ENCODE measurements at places on chromosomes 16 and 17. TPM values are rescaled to one million over a fixed set of nuclear protein-coding genes. Genes with fewer than 3 reads are reported as not detected.

GRCh38 chr17:6970992-6971391, 24.9 kb upstream of the ALOX12 start:
- DNase-seq, result no peak
- no peak overlapping the region for H3K27ac ChIP-seq
- H3K4me1 ChIP-seq, result no peaks in the 10 kb centered on the region
- no peak overlapping the region for H3K4me3 ChIP-seq

- no peaks in the 10 kb centered on the region for H3K4me1 ChIP-seq
- no peaks in the 10 kb centered on the region for H3K36me3 ChIP-seq
- H3K4me3 ChIP-seq, result no peak overlapping the region
- DNase-seq, result no peak
These were observed 63.3 kb downstream of the TMEM235 start for GRCh38 chr17:78294776-78295175.

GRCh38 chr17:19339341-19339815, 23.1 kb downstream of the B9D1 start:
- H3K4me3 ChIP-seq, result no peak overlapping the region
- no peaks in the 10 kb centered on the region for H3K36me3 ChIP-seq
- no peak overlapping the region for H3K27ac ChIP-seq
- DNase-seq, result no peak
- H3K27me3 ChIP-seq, result no peaks in the 10 kb centered on the region

- H3K4me3 ChIP-seq, result no peak overlapping the region
- H3K36me3 ChIP-seq, result no peaks in the 10 kb centered on the region
- no peaks in the 10 kb centered on the region for H3K27me3 ChIP-seq
- H3K27ac ChIP-seq, result peak overlapping the region; percentile 68
- H3K4me1 ChIP-seq, result no peaks in the 10 kb centered on the region
- no peak for DNase-seq
These were observed 89.5 kb upstream of the TOB1 start for GRCh38 chr17:50955667-50956120.

KREMEN2 gene
- total RNA-seq, result not detected

AATK gene
- total RNA-seq, result 5.1 TPM

TMEM238L gene
- not detected for total RNA-seq
